ENCODE measurements at places on chromosomes 5 and 9. TPM values are rescaled to one million over a fixed set of nuclear protein-coding genes. Genes with fewer than 3 reads are reported as not detected.
A peak's percentile ranks its signal among the peaks of the same experiment; 100 is the strongest.

DNA sequence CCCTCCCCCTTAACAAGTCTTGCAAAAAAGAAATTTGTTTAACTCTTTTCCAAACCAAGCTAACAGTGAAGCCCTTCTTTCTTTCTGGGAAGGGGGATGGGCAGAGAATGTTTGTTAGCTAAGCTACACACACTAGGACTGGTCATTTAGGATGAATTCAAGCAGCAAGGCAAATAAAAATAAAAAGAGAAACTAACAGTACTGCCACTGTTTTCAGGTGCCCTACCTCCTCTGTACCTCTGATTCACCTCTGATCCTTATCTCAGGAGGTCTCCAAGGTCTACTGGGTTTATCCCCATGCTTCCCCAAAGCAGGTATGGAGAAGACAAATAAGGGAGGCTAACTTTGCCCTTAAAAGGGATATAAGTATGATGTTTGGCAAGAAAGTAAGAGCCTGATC lies 52.9 kb downstream of the ELL2 start:
- H3K4me3 ChIP-seq: no peak overlapping the region
- peaks cover 7% of the 10 kb centered on the region for H3K36me3 ChIP-seq
- no peaks in the 10 kb centered on the region for H3K27me3 ChIP-seq
- no peak overlapping the region for H3K27ac ChIP-seq

DNA sequence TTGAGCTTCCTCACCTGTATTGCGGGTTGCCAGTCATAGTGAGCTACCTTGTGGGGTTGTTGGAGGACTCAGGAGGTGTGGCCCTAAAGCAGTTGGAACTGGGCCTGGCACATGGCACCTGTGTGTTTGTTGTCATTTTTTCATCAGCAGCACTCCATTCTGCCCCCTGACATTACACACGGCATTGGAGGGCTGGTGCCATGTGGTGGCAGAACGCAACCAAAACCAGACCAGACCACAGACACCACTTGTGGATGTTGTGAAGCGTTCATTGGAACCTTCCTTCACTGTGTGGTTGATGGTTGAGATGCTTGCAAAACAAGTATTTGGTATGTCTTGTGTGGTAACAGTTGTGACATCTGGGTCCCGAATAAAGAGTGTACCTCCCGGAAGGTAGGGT lies 113.2 kb upstream of the ERCC6L2 start:
- H3K4me1 ChIP-seq: peaks cover 4% of the 10 kb centered on the region
- DNase-seq: no peak
- H3K27me3 ChIP-seq: no peaks in the 10 kb centered on the region
- no peak overlapping the region for H3K4me3 ChIP-seq
- H3K27ac ChIP-seq: no peak overlapping the region

DNA sequence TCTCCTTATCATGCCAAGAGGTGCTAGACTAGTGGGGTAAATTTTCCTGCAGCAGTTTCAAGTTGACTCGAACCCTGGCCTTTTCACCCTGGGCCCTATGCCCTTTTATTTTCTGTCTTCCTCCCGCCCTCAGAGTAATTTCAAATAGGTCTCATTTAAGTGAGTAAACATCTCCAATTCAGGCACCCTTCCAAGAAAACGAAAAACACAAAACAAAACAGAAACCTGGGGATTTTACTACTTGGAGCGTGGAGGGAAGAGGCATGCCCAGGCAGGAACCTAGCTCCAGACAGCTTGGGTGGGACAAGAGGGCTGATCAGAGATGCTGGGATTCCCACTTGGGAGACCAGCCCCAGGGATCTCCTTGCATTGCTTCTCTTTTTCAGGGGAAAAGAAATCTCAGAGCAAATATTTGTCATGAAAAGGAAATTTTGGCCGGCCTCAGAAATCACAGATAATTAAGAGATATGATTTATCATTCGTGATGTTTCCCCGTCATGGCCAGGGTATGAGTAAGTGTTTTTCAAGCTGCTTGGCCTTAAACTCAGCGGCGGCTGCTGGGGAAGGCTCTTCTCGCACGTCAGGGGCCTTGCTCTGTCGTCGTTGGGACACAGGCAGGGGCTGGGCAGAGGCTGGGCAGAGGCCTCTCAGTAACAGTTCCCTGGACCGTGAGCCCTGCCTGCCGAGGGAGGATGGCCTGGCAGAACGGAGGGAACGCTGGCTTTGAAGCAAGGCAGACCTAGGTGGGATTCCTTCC lies 248.6 kb upstream of the KLF4 start:
- H3K36me3 ChIP-seq: no peaks in the 10 kb centered on the region
- H3K27ac ChIP-seq: no peak overlapping the region
- no peak overlapping the region for H3K4me3 ChIP-seq

LOX gene
- 14.0 TPM for total RNA-seq

DNA sequence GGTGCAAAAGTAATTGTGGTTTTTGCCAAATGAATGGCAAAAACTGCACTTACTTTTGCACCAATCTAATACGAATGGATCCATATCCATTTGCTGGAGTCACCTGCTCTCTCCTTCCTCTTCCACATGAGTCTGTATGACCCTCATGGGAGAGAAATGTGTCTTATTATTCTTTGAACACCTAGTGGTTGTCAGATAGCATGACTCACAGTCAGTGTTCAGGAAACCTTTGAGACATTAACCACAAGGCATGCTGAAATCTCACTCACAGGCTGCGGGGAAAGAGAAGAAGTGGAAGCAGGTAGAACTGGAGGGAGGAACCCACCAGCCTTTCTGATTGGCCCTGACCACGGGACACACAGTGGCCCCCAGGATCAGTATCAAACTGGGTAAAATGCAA lies 222.8 kb upstream of the KLF4 start:
- no peaks in the 10 kb centered on the region for H3K36me3 ChIP-seq
- no peak overlapping the region for H3K4me3 ChIP-seq
- H3K4me1 ChIP-seq: peaks cover 2% of the 10 kb centered on the region
- H3K27ac ChIP-seq: no peak overlapping the region
- DNase-seq: no peak

- H3K36me3 ChIP-seq: no peaks in the 10 kb centered on the region
- no peak overlapping the region for H3K4me3 ChIP-seq
- no peak overlapping the region for H3K27ac ChIP-seq
- no peaks in the 10 kb centered on the region for H3K4me1 ChIP-seq
- no peak for DNase-seq
Measured at GRCh38 chr9:120593955-120594277, 13.9 kb upstream of the CDK5RAP2 start.

- H3K27ac ChIP-seq: peak overlapping the region; percentile 98
- peak overlapping the region; percentile 88 for H3K4me3 ChIP-seq
- peaks cover 23% of the 10 kb centered on the region for H3K4me1 ChIP-seq
- no peak for DNase-seq
- H3K36me3 ChIP-seq: no peaks in the 10 kb centered on the region
- no peaks in the 10 kb centered on the region for H3K27me3 ChIP-seq
Measured at GRCh38 chr5:123037104-123037418, 536 bp upstream of the PPIC start.

RNF183 gene
- total RNA-seq: not detected

GRCh38 chr9:127283917-127284497 lies 19.4 kb downstream of the GARNL3 start:
- H3K27me3 ChIP-seq: no peaks in the 10 kb centered on the region
- no peak overlapping the region for H3K4me3 ChIP-seq
- DNase-seq: peak; percentile 22
- peaks cover 23% of the 10 kb centered on the region for H3K4me1 ChIP-seq
- no peak overlapping the region for H3K27ac ChIP-seq

TEK gene
- 4.6 TPM for total RNA-seq

DNA sequence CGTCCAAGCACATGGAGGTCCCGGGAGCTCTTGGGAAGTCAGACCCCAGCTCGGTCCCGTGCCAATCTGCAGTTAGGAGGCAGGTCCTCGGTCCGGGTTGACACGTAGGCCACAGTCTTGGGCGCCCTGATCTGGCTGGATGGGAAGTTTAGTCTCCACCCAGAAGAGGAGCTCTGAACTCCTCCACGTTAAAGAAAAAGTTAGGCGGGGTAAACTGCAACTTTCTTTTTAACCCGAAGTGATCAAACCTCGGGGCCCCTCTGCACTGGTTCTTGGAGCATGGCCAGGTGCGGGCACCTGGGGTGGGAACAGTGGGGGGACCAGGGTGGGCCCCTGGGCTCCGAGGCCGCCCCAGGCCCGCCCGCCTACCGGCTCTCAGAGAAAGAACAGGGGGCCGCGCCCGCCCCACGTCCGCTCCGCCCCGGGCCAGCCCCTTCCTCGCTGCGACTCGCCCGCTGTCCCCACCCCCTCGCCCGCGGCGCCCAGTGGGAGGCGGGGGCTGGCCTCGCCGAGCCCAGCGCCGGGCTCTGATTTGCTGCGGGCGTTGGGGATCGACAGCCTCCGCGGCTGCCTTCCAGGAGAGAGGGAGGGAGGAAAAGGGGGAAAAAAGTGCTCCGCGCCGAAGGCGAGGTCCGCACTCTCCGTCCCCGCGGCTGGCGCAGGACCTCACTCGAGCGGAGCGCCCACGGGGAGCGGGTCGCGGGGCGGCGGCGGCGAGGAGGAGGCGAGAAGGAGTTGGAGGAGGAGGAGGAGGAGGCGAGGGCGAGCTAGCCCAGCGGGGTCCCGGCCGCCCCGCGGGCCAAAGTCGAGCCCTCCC lies at the start of gene COL5A1:
Gene COL5A1 (plus strand): TSS at position 631 of the 817 bp plus-strand sequence. CDS start 385 bp downstream, outside the sequence.
- peaks cover 20% of the 10 kb centered on the region for H3K4me1 ChIP-seq
- no peaks in the 10 kb centered on the region for H3K27me3 ChIP-seq
- no peak within 1 kb of the TSS for H3K27ac ChIP-seq
- peak within 1 kb of the TSS; percentile 45 for H3K4me3 ChIP-seq
- DNase-seq: peak; percentile 84

CLIC3 gene
- total RNA-seq: 2.0 TPM

BARHL1 gene
- total RNA-seq: not detected

GKAP1 gene
- 8.2 TPM for total RNA-seq

DNA sequence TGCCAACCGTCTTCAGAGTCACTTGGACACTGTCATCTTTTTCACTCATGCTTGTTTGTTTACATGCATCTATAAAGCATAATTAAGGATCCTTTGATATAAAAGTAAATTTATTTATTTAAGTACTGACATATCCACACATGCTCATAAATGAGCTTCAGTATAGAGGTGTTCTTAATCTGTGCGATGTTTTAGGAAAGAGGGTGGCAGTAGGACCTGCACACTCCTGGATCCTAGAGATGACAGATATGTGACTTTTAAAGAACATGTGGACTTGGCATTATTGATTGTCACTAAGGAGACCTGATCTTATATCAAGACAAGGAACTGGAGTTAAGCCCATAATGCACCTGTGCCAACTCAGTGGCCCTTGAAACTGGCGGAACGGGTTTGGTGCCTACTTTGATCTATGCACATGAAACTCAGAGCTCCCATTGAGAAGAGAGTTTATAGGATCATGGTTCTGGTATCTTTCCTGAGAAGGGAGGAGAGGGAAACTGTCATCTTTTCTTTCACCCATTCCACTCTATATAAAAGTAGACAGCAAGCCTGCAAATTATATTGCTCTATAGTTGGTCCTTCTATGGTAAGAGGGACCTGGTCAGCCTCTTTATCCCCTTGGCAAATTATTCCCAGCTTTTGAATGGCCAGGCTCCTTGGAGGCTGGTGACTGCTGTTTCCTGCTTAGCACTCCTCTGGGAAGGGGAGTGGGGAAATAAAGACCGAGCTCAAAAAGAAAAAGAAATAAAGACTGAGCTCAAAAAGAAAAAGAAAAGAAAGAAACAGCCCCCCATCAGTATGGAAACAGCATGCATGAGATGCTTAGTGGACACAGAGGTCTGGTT lies 57.8 kb upstream of the LIFR start:
- no peaks in the 10 kb centered on the region for H3K27me3 ChIP-seq
- peak overlapping the region; percentile 76 for H3K27ac ChIP-seq
- H3K4me3 ChIP-seq: no peak overlapping the region
- H3K36me3 ChIP-seq: no peaks in the 10 kb centered on the region

GRCh38 chr5:16933337-16933736 lies 2.8 kb downstream of the MYO10 start:
- no peaks in the 10 kb centered on the region for H3K36me3 ChIP-seq
- peak overlapping the region; percentile 28 for H3K27ac ChIP-seq
- H3K27me3 ChIP-seq: no peaks in the 10 kb centered on the region

DNA sequence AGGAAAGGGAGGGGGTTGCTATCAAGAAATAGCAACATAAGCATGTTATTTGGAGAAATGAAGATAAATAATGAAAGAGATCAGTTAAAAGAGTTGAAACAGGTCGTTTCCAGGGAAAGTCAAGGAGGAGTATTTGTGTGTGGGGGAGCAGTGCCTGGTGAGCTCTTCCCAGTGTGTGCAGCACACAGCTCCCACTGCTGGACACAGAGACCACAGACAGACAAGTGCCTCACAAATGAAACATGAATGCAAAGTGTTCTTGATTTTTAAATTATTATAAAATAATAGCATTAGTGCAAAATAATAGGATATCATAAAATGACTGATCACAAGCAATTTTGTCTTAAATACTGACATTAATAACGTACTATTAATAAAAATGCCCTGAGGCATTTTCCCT lies 40.8 kb downstream of the LIFR start:
- no peak for DNase-seq
- no peaks in the 10 kb centered on the region for H3K36me3 ChIP-seq
- H3K4me3 ChIP-seq: no peak overlapping the region
- H3K4me1 ChIP-seq: no peaks in the 10 kb centered on the region
- no peak overlapping the region for H3K27ac ChIP-seq

Data from body of pancreas (tissue), 4 donors.